ENCODE measurements at places on chromosomes 3 and 15. TPM values are rescaled to one million over a fixed set of nuclear protein-coding genes. Genes with fewer than 3 reads are reported as not detected.

Gene BFSP2
- total RNA-seq = not detected

Gene C3orf80
- 0.15 TPM for total RNA-seq

Gene AP3B2
- total RNA-seq = 0.15 TPM

Gene SMCO1
- total RNA-seq = not detected

Gene CYP8B1
- not detected for total RNA-seq
